ENCODE measurements at places on chromosomes 6 and 20. TPM values are rescaled to one million over a fixed set of nuclear protein-coding genes. Genes with fewer than 3 reads are reported as not detected.

SMLR1 gene
- polyA plus RNA-seq = 0.10 TPM

NRSN1 gene
- not detected for polyA plus RNA-seq

SLC17A5 gene
- 14.5 TPM for polyA plus RNA-seq

FRS3 gene
- 6.3 TPM for polyA plus RNA-seq

DOK5 gene
- polyA plus RNA-seq = 29.0 TPM

NFKBIL1 gene
- 16.8 TPM for polyA plus RNA-seq

EBF4 gene
- polyA plus RNA-seq = 9.0 TPM

DSP gene
- polyA plus RNA-seq = 2.4 TPM

ZKSCAN8 gene
- polyA plus RNA-seq = 22.1 TPM

BIRC7 gene
- polyA plus RNA-seq = 0.27 TPM

FAM50B gene
- 13.6 TPM for polyA plus RNA-seq

DNA sequence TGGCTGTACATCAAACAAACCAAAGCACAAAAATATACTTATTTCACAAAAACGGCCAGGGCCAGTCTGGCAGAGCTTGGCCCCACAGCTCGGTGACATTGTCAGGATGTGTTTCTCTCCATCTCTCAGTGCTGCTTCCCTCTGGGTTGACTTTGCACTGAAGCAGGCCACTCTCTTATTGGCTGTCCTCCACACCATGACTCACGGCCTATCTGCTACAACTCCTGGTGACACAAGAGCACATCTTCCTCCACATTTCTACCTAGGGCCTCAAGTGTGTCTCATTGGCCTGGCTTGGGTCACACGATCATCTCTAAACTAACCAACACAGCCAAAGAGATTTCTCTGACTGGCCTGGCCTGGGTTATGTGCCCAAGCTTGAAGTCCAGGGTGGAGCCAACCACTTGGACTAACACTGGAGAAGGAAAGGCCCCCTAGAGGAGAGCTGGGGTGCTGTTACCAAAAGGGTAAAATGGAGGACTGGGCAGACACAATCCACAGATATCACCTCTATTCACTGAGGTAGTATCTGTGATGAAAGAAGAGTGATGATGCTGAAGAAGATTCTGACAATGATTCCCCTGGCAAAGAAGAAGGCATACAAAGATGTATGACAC is 159.8 kb upstream of the TSHZ2 start:
- DNase-seq = no peak

GRCh38 chr6:43628393-43629103 is 516 bp downstream of the GTPBP2 start:
- DNase-seq = no peak

- no peak for DNase-seq
Observed at GRCh38 chr20:57474816-57475215, 50.1 kb downstream of the CTCFL start.

GRCh38 chr6:118501099-118501498 is 47.0 kb upstream of the PLN start:
- no peak for DNase-seq

GRCh38 chr6:97677626-97678025 is 394.6 kb upstream of the MMS22L start:
- no peak for DNase-seq

GRCh38 chr6:154504102-154504501 is 6.4 kb downstream of the CNKSR3 start:
- DNase-seq = no peak

DNA sequence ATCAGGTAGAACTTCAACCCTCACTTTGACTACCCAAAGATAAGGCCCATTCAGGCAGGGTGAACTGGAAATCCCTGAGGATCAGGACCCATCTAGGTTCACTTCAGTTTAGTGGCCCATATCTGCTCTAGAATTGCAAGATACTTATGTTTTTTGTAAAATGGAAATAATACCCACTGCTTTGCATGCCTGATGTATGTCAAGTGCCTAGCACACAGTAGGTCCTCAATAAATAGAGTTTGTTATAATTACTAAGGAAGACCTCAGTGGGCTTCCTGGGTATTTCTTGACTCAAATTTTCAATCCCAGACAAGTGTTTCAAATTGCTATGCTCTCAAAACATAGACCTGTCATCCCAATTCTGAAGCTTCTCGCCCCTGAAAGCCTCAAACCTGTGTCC is 32.5 kb downstream of the PIGU start:
- no peak for DNase-seq

- no peak for DNase-seq
Observed at GRCh38 chr20:16445482-16445881, 127.8 kb downstream of the KIF16B start.

GRCh38 chr6:122704066-122704465 is 75.5 kb upstream of the FABP7 start:
- DNase-seq = no peak

DNA sequence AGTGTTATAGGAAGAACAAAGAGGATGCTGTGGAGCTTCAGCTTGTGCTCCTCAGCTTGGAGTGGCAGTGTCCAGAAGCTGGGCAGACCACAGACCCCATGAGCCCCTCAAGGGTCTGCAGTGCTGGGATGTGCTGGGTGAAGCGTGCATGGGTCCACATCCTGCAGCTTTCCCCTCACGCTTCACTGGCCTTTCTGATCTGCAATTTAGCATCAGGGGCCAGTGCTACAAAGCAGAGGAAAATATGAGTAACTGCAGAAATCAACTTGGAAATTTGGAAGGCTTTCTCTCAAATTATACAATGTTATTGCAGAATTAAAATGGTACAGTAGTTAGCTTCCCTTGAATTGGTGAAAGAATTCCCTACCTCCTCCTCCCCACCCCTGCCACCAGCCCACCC is 10.1 kb downstream of the SLC17A4 start:
- DNase-seq = no peak

DNA sequence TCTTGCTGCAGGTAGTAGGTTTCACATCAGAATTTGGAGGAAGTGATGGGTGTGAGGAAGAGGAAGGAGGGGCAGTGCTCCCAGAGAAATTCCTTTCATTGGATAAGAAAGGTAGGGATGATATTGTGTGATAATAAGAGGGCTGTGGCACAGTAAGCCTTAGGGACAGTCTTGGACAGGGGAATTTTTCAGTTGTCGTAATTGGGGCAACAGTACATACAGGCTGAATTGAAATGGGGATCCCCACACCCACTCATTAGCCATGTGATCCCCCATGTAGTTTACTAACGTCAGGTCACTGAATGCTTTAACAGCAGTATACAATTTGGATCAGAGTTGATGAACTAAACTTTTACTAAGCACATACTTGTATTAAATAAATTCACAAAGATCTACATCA is 79.4 kb downstream of the FOXO3 start:
- DNase-seq = no peak

GRCh38 chr6:3328145-3328544 is 69.4 kb downstream of the PSMG4 start:
- no peak for DNase-seq

DNA sequence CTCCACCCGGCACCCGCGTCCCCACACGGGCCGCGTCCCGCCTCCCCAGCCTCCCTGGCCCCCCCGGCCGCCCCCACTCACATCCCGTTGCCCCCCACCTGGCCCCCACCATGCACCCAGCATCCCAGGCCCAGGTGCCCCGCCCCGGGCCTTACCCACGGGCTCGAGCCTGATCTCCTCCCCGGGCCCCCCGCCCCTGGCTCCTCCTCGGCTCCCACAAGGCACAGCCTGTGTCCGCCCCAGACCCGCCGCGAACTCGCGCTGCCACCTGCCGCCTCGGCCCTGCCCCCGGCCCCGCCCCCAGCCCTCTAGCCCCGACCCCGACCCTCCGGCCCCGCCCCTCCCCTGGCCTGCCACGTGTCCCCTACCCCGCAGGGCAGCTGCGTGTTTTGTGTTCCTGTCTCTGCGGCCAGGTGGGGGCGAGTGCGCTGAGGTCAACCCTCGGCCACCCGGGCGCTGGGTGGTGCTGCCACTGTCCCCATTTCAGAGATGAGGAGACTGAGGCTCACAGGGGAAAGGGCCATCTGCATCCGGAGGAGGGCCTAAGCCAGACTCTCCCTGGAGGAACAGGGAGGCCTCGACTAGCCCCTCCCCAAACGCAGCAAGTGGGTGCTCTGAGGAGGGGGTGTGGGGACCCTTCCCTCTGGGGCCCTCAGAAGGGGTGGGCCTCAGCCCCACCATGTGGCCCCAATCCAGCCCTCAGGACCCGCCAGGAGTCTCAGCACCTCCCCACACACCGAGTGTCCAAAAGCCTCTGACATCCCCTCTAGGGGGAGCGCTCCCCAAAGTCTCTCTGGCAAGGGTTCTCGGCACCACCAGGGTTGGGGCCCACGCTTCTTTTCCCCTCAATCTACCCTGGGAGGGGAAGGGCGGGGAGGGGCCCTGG is 99.8 kb downstream of the TAF4 start:
- no peak for DNase-seq

- DNase-seq = no peak
Observed at GRCh38 chr20:23235173-23236027, 115.2 kb upstream of the NXT1 start.

DNA sequence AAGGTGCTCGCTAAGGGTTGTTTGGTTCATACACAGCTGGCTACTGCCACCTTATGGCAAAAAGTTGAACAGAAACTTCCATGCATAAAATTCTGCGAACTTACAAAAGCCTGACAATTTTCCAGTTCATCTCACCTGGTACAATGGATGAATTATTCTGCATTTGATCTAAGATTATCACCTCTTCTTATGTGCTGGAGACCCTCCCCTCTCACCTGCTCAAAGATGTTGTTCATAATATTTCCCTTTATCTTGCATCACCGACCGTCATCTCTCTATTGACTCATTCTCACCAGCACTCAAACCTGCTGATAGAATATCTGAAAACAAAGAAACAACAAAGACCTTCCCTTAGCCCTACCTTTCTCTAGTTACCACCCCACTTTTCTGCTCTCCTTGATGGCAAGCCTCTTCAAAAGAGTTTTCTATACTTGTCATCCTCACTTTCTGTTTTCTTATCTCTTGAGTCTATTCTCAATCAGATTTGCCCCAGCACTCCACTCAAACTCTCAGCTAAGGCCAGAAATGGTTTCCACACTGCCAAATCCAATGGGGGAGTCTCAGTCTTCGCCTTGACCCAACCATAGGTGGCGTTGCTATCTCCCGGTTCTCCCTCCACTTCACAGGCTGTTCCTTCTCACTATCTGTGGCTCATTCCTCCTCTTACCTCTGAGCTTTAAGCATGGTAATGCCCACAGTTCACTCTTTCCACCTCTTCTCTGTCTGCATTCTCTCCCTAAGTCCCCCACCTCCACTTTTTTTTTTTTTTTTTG is 25.8 kb downstream of the SNRNP48 start:
- peak; percentile 48 for DNase-seq

DNA sequence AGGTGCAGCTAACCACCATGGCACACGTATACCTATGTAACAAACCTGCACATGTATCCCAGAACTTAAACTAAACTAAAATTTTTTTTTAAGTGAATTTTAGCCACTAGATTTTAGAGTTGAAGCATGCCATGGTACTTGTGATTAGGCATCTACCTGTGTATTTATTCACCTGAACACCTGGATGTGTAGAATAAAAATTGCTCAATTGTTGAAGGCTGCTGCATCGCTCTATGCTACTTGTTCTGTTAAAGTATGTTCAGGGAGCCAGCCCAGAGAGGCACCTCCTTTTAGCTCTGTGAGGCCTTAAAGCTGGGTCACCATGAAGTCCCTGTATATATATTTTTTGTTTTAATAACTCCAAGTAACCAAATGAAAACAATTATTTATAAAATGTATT is 28.3 kb downstream of the SLC22A3 start:
- no peak for DNase-seq

GRCh38 chr20:13910492-13910891 is 79.9 kb downstream of the SEL1L2 start:
- DNase-seq = no peak

- DNase-seq = no peak
Observed at GRCh38 chr6:124800222-124800621, 162.0 kb upstream of the RNF217 start.

GRCh38 chr20:57849121-57849520 is 139.3 kb upstream of the PMEPA1 start:
- DNase-seq = no peak

GRCh38 chr6:20279051-20279450 is 66.8 kb upstream of the MBOAT1 start:
- no peak for DNase-seq
